ENCODE measurements at places on chromosomes 6 and 20.

DNA sequence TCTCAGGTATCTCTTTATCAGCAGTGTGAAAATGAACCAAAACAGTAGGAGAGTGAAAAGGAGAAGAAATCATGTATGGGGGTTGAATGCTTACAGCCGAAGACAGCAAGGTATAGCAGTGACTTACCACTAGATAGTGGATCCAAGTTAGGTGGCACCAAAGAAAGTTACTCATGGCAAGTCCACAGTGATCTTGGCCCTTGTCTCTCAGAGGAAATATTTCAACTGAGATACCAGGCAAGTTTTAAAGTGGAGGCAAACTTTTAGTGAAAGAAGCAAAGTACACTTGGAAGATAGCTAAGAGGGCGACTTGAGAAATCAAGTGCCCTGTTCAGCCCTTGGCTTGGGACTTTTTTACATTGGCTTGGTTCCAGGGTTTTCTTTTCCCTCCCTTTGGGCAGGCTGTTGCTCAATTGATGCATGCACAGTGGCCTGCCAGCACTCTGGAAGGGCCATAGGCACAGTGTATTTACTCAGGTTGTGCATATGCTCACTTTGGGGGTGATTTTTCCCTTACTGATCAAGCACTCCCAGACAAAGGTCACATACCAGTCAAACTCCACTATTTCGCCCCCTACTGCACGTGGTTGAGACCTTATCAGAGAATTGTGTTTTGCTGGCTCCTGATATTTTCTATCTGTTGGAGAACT is 329.5 kb upstream of the KHDRBS2 start:
- no peak for DNase-seq

DNA sequence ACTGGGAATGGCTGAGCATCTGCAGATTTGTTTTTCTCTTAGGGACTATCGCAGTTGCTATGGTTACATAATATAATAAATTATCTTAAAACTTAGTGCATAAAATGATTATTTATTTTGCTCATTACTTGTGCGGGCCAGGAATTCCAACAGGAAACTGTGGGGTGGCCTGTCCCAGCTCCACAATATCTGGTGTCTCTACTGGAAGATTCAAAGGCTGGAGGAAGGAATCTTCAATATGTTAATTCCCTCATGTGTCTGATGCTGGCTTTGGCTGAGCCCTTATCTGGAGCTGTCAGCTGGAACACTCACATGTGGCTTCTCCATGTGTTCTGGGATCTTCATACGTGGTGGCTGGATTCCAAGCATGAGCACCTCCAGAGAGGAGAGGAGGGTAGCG is 23.9 kb upstream of the B3GAT2 start:
- no peak for DNase-seq

DNA sequence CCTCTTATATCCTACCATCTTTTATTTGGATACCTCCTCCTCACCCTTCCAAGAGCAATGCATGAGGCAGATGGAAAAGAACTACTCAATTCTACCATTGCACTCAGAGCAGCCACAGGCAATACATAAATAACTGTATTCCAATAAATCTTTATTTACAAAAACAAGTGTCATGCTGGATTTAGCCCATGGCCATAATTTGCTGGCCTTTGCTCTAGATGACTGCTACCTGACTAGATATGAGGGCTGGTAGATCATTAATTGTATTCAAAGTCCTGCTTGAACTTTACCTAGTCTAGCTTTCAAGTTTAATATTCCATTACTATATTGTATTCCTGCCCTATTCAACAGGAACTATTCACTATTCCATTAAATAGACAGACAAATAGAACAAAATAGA is 37.1 kb downstream of the AFG1L start:
- DNase-seq = no peak

GRCh38 chr20:40335437-40335836 is 353.6 kb downstream of the MAFB start:
- no peak for DNase-seq

DNA sequence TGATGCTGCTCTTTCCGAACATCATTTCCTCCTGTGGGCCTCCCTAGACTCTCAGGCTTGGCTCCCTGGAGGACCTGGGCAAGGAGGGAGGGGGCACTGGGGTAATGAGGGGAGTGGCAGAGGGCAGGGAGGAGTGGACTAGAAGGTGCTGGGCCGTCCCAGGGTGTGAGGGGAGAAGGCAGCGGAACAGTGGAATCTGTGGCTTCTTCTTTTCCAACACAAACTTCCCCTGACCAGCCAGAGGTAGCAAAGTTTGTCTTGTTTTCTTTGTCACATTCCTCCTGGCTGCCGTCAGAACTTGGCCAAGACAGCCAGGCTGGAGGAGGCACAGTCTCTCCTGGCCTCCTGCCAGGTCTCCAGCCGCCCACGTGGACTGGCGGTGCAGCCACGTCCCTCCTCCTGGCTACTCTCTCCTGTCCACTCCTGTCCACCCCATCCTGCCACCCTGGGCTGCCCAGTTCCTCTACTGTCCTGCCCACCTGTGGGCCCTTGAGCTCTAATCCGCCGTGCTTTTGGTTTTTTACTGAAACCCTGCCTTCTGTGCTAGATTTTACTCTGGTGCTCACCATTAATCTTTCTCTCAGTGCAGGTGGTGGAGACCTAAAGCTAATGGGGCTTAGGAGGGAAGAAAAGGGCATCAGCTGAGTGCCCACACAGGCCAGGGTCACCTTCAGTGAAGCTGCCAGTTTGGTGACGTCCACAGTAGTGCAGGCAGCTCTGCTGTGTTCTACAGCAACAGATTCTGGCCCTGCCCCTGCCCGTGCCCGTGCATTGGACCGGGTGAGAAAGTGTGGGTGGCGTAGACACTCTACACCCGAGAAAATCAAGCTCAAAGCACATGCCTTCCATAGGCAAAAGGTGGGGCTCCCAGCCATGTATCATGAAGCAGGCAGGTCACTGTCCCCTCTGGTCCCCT is 2.8 kb upstream of the CDSN start:
- DNase-seq = no peak

DNA sequence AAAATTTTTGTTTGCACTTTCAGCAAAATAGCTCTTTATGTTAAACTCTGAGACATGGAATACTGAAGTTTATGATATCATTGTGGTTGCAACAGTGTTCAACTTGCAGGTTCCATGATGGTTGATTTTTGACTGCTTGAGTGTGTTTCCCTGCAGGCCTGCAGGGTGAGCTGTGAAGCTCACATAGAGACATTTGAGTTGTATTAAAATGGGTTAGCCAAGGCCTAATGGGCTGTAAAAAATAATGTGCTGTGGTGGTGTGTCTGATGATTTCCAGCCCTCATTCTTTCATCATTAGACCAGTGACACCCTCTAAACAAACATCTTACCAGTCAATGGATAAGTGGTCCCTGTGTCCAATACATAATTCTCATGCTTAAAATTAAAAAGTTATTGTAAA is 321.4 kb downstream of the FARS2 start:
- DNase-seq = no peak

GRCh38 chr6:6645261-6645917 is 56.9 kb downstream of the LY86 start:
- DNase-seq = no peak

DNA sequence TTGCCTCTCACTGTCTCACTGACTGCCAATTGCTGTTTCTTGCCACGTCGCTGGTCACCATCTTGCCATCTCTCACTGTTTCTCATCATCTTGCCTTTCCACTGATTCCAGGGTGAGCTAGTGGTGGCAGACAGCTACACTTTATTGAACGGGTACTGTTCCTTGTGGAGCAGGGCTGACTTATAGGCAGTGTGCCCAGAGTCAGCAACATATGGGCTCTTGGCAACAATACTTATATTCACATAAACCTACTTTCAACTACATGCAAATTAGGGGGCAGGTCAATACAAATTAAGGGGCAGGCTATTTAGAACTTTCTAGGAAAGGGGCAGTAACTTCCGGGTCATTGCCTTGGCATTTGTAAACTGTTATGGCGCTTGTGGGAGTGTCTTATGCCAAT is 186.2 kb upstream of the SYNDIG1 start:
- no peak for DNase-seq

GRCh38 chr6:102853249-102853955 is 1459.9 kb downstream of the GRIK2 start:
- DNase-seq = no peak

GRCh38 chr6:140040396-140040795 is 665.9 kb upstream of the CITED2 start:
- no peak for DNase-seq

DNA sequence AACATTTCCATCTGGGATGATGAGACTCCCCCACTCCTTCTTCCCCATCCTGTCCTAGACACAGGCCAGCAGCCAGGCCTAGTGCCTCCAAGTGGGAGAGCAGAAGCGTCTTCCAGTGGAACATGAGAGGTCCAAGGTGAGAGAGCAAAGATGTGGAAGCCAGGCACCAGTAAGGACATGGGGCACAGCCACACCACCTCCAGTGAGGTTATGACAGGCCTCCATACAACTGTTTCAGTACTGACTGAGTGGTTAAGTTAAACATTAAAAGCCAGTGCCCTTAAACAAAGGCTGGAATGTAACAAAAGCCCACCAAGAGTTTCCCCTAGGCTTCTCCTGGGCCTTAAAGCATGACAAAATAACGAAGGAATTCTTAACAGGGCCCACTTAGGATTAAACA is 5.3 kb downstream of the ZBTB24 start:
- no peak for DNase-seq

- no peak for DNase-seq
Observed at GRCh38 chr6:52498538-52499017, 78.3 kb downstream of the TRAM2 start.

DNA sequence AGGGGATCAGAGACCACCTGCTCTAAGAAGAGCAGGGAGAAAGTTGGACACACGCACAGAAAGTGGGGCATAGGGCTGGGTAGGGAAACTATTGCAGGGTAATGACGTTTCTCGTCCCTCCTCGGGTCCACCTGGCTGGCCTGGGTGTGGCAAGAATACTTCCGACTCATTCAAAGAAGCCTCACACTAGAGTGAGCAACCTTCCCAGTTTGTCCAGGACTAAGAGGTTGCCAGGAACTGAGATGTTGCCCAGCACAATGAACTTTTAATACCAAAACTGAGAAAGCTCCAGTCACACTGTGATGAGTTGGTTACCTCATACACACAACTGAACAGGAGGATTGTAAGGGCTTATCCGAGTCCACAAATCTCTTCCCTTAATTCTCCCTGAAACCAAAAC is 74.5 kb upstream of the ADGRF1 start:
- DNase-seq = no peak

All from effector CD4-positive, alpha-beta T cell (primary cell).